ENCODE measurements at places on chromosomes 7 and 10.

DNA sequence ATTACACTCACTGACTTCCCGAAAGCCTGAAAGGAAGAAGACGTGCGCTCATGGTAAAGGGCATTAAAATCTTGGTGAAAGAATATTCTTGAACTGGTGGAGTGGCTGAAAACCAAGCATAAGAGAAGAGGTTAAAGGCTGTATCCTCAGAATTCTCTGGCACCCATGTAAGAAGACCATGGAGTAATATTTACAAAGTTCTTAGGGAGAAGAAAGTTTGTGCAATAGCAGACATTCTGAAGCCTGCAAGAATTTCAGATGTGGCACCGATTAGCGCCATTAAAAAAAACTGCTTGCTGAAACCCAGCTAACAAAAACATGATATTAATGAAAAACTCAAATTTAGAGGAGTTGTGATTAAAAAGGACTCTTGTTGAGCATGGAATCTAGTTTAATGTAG is 44.1 kb downstream of the C1GALT1 start:
- DNase-seq: no peak

GRCh38 chr7:102050864-102051460 is 233.5 kb downstream of the CUX1 start:
- DNase-seq: no peak

DNA sequence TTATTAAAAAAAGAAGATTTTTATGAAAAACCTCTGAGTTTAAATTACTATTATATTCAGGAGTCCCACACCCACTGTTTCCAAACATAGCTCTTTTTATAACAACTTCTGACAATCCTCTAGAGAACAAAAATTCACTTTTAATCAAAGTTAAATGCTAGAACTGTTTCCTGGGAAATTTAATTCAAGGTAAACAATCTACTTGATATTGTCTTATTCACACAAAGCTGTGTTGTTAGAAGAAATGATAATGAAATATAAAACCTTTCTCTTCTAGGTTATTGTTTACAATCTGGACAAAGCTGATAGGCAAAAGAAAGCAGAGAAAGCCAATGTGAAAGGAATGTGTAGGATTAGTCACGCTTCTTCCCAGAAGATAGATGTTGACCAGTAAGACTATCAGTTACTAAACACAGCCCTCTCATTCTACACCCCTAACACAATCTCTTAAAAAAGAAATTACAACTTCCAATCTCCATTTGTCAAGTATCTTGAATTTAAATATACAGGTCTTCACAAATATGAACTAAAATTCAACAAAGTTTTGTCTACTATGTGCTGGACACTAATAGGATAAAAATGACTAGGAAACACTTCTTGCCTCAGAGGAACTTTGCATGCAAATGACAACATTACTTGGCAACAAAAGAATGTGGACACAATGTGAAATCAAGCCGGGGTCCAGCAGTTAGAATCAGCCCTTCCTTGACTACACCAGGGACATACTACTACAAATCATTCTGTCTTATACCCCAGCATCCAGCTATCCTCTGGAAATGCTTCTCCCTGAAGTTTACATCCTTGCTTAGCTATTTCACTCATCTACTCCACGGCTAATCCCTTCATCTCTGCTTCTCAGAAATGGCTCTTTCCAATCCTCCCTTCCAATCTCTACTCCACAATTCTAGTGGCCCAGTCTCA is 123.7 kb downstream of the IMMP2L start:
- no peak for DNase-seq

GRCh38 chr7:130144312-130145171 is 60.7 kb downstream of the TMEM209 start:
- no peak for DNase-seq

DNA sequence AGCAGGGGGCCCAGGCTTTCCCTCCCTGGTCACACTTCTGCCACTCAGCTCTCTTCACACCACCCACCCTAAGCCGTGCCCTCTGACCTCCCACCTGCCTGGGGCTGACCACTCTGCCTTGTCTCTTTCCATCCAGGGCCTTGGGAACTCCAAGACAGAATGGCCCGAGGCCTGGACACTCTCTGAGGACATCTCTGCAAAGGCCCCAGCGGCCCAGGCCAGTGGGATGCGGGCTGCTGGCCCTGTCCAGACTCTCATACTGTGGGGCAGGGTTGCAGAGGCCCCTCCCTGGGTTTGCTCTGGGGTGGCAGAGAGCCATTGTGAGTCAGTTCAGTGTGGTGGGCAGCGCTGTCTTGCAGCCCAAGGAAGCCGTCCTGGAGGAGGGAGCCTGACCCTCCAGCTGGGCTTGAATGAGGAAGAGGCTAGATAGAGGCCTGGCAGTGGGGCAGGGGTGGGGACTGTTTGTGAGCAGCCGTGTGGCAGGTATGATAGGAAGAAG is 39.9 kb upstream of the RABGEF1 start:
- DNase-seq: no peak

GRCh38 chr10:96505150-96506136 is 8.3 kb downstream of the TLL2 start:
- DNase-seq: peak; percentile 4

GRCh38 chr7:73520673-73521635 is 1.1 kb downstream of the BAZ1B start:
- DNase-seq: no peak

DNA sequence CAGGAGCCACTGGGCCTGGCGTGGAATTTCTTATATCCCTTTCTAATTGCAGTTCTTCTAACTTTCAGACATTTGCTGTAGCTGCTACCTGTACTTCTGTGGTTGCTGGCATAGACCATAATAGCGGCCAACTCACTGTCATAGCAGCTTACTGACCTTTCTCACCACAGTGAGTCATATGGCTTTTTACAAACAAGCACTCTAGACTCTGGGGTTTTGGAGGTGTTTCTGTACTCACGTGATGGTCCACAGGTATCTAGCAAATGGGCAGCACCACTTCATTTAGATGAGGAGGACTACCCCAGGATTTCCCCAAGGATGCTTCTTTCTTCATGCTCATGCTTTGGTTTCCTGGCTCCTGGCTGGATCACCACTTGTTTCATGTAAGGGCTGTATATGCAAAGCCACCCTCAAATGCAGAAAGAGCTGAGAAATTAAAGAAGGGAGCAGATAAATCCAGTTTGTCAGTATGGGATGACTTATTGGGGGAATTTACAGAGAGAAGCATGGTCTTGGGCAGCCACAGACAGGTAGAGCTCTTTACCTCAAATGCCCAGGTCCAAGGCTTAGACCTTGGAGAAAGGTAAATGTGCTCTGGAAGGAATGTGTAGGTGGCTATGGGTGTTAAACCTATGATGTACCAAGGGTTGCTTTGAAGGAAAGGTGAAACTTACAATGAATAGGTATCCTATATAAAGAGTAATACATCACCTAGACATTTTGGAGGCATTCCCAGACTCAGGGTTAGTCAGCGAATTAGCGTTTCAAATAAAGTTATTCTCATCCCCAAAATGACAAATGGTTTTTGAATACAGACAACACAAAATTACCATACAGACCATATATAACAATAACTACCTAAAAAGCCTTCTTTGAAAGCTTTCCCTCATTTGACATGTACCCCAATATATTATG is 15.9 kb upstream of the SLC25A16 start:
- no peak for DNase-seq

DNA sequence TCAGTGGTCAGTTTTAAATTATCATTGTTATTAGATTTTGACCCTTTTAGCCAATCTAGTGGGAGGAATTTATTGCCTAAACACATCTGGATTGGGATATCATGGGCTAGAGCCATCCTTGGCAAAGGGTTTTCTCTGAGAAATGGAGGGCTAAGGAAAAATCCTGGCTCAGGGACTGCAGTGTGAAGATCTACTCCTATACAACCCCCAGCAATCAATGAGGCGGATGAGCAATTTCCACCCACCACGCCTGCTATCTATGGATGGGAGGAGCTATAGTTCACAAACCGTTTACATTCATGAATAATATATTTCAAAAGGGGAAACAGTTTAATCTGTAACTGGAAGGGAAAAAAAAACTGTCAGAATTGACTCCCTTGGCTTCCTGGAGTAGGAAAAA is 2.7 kb downstream of the CAV1 start:
- no peak for DNase-seq

DNA sequence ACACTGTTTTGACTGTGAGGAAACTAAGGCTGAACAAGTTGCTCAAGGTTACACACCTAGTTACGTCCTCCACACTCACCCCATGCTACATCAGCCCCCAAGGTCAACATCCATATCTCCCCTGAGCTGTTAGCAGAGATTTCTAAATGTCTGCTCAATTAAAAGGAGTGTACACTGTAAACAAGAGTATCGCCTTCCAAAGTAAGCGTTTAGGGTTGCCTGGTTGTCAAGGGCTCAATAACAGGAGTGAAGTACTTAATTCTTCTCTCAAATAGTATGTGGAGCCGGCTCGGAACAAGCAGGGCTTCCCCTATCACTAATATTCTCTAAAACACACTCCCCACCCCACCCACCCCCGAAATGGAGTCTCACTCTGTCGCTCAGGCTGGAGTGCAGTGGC is 412.8 kb upstream of the GALNT17 start:
- DNase-seq: no peak

- peak; percentile 13 for DNase-seq
Observed at GRCh38 chr7:18352339-18353255, 143.0 kb upstream of the HDAC9 start.

GRCh38 chr7:119703895-119704294 is 569.1 kb upstream of the KCND2 start:
- no peak for DNase-seq

DNA sequence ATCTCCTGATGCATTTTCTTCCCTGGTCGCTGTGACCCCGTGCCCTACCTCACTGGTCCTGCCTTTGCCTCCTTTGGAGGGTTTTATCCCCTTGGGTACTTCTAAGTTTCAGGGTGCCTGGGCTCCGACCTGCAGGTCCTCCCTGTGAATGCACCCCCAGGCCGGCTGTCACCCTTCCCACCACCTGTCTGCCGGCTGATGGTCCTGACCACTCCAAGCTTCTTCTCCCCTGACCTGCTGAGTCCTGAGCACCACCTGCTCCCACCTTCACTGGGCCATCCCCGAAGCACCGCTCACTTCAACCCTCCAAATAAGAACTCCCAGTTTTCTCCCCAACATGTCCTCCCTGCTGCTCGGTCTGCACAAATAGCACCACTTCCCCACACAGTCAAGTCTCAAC is 33.4 kb downstream of the TNS3 start:
- no peak for DNase-seq

DNA sequence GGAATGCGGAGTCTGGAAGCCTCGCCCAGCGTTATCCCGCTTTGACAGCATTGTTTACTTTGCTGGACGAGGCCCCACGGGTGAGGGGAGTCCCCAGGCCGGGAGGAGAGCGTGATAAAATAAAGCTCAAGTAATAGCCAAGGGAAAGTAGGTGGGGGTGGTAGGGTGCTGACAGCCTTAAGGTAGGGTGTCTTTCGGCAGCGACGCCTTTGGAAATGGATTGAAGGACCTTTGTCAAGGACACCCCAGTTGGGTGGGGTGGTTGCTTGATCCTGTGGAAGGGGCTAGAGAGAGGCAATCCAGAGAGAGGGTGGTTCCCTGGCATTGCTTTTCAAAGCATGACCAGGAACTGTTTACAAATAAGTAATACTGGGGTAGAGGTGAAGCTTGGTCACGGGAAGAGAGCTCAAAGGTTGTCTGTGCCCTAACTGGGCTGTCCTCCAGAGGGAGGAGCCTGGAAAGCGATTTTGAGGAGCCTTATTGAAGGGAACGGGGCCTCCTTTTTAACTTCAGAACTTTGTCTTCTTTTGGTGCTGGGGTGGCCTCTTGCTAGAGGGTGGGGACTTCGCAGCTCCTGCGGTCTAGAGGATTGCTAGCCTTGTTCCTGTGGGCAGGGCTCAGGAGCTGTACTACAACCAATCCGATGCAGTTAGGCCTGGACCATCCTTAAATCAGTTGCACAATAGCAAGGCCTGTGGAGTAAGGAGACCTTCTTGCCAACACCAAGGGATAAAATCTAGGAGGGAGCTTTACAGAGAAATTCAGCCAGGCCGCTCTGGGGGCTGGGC is 1.3 kb downstream of the EIF4EBP2 start:
- DNase-seq: peak; percentile 10

DNA sequence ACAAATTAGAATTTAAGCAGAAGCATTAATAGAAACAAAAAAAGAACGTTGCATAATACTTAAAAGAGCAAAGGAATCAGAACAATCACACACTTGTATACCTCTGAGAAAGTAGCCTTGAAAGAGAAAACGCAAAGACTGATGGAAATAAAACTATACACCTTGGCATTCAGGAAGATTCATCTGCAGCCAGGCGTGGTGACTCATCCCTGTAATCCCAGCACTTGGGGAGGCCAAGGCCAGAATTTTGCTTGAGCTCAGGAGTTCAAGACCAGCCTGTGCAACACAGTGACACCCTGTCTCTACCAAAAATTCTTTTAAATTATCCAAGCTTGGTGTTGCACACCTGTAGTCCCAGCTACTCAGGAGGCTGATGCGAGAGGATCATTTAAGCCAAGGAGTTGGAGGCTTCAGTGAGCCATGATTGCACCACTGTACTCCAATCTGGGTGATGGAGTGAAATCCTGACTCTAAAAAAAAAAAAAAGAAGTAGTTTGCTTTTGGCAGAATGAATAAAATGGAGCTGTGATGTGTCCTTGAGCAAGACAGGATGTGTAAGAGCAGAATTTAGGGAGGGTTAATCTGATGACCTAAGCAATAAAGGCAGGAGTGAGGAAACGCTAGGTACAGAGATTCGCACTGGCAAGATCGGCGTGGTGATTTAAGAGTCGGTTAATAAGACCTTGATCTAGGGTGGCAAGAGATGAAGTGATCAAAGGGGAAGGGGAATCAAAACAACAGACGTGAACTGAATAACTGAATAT is 75.8 kb upstream of the NRP1 start:
- no peak for DNase-seq

- no peak for DNase-seq
Observed at GRCh38 chr10:16867556-16867955, 50.3 kb upstream of the RSU1 start.

DNA sequence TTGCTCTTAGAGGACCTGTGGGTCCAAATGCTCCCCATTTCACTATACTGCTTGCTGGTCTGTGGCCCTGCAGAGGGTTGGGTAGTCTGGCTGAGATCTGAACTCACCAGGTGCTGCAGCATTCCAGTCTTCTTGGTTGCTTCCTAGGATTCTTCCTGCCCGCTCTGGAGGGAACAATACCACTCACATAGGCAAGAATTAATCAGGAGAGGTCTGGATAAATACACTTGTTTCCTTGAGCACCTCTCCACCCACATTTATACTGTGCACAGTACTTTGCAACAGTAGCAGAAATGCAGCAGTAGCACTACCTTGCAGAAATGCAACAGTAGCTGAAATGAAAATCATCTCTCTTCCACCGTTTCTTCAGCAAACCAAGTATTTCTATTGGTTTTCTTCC is 125.3 kb downstream of the INSYN2A start:
- no peak for DNase-seq

All from NCI-H510A (cell line).